Forelimb muscle (tissue), 1 donor: ENCODE measurements at places on chromosomes 12 and 14. TPM values are rescaled to one million over a fixed set of nuclear protein-coding genes. Genes with fewer than 3 reads are reported as not detected.

GRCh38 chr14:84581041-84581440, 948.9 kb upstream of the FLRT2 start:
- no peak for DNase-seq

GRCh38 chr12:89980236-89980635, 271.6 kb upstream of the ATP2B1 start:
- peak; percentile 9 for DNase-seq

DNA sequence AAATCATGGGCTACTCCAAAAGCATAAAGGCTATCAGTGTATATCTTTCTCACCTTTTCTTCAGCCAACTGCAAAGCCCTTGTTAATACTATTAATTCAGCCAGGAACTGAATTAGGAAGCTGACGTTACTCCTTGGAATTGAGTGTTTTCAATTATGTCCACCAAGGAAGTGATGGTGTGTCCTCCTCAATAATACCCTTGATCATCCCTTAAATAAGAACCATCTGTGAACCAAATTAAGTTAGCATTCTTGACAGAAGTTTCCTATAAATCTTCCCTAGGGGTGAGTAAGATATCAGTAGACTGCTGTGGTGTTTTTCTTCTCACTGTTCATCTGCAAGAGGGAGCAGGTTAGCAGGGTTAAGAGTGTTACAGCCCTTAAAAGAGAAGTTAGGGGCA, 252.3 kb upstream of the AVPR1A start:
- no peak for DNase-seq

- DNase-seq: no peak
Observed at GRCh38 chr12:43273467-43273866, 278.5 kb downstream of the ADAMTS20 start.

- DNase-seq: no peak
Observed at GRCh38 chr12:96234591-96235483, 40.7 kb downstream of the ELK3 start.

GRCh38 chr12:52119398-52120254, 40.1 kb downstream of the SMIM41 start:
- no peak for DNase-seq

GRCh38 chr14:53462931-53463778, 310.0 kb upstream of the DDHD1 start:
- DNase-seq: no peak

- DNase-seq: no peak
Observed at GRCh38 chr12:3137268-3137781, 60.1 kb downstream of the TSPAN9 start.

Gene LBHD2
- polyA plus RNA-seq: not detected

Gene ZNF385A
- 22.1 TPM for polyA plus RNA-seq
